Psoas muscle (tissue), 8 donors: ENCODE measurements at places on chromosomes 6 and 20.
A peak's percentile ranks its signal among the peaks of the same experiment; 100 is the strongest.

- no peaks in the 10 kb centered on the region for H3K4me1 ChIP-seq
- no peak for DNase-seq
- no peaks in the 10 kb centered on the region for H3K27me3 ChIP-seq
- no peaks in the 10 kb centered on the region for H3K36me3 ChIP-seq
- no peak overlapping the region for H3K27ac ChIP-seq
Observed at GRCh38 chr6:79895382-79896074, 51.8 kb downstream of the ELOVL4 start.

GRCh38 chr6:137403855-137404254 is 90.3 kb downstream of the OLIG3 start:
- no peaks in the 10 kb centered on the region for H3K27me3 ChIP-seq
- H3K4me3 ChIP-seq: no peak overlapping the region
- no peak for DNase-seq
- no peaks in the 10 kb centered on the region for H3K36me3 ChIP-seq
- no peak overlapping the region for H3K27ac ChIP-seq

GRCh38 chr6:123712831-123713230 is 76.1 kb upstream of the TRDN start:
- no peak overlapping the region for H3K27ac ChIP-seq
- H3K36me3 ChIP-seq: no peaks in the 10 kb centered on the region
- H3K4me1 ChIP-seq: peaks cover 6% of the 10 kb centered on the region
- H3K27me3 ChIP-seq: no peaks in the 10 kb centered on the region
- no peak overlapping the region for H3K4me3 ChIP-seq

GRCh38 chr6:146090474-146090873 is 61.6 kb downstream of the GRM1 start:
- H3K27ac ChIP-seq: no peak overlapping the region
- no peak overlapping the region for H3K4me3 ChIP-seq
- H3K4me1 ChIP-seq: no peaks in the 10 kb centered on the region
- H3K36me3 ChIP-seq: no peaks in the 10 kb centered on the region
- no peak for DNase-seq
- no peaks in the 10 kb centered on the region for H3K27me3 ChIP-seq

GRCh38 chr20:45970646-45971424 is 1.2 kb downstream of the ZNF335 start:
- H3K4me1 ChIP-seq: peaks cover 27% of the 10 kb centered on the region
- H3K27me3 ChIP-seq: no peaks in the 10 kb centered on the region
- peaks cover 36% of the 10 kb centered on the region for H3K36me3 ChIP-seq
- H3K27ac ChIP-seq: peak overlapping the region; percentile 97
- peak overlapping the region; percentile 93 for H3K4me3 ChIP-seq

- H3K4me1 ChIP-seq: no peaks in the 10 kb centered on the region
- no peaks in the 10 kb centered on the region for H3K36me3 ChIP-seq
- H3K27me3 ChIP-seq: no peaks in the 10 kb centered on the region
- DNase-seq: no peak
- H3K4me3 ChIP-seq: no peak overlapping the region
Observed at GRCh38 chr6:127102299-127102698, 16.2 kb upstream of the RSPO3 start.

GRCh38 chr6:137661601-137662000 is 167.4 kb upstream of the OLIG3 start:
- DNase-seq: no peak
- H3K4me1 ChIP-seq: no peaks in the 10 kb centered on the region
- no peaks in the 10 kb centered on the region for H3K27me3 ChIP-seq
- H3K27ac ChIP-seq: no peak overlapping the region

- DNase-seq: no peak
- no peak overlapping the region for H3K4me3 ChIP-seq
- peaks cover 8% of the 10 kb centered on the region for H3K36me3 ChIP-seq
- H3K27me3 ChIP-seq: no peaks in the 10 kb centered on the region
- no peak overlapping the region for H3K27ac ChIP-seq
Observed at GRCh38 chr6:159769470-159769869, 7.6 kb downstream of the ACAT2 start.

DNA sequence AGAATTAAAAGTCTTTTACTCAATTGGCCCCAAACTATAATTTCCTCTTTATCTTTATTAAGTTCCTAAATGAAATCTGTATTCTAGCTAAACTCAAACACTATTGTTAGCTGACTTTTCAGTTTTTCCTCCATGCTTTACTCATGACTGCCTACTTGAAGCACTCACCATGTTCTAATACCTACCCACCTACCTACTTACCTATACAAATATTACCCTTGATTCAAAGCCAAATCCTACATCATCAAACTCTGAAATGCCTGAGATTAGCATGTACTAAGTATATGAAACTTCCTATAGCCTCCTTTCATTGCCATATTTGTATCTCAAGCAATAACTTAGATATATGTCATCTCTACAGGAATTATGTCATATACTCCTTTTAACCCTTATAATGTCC is 259.7 kb downstream of the HDGFL1 start:
- H3K4me1 ChIP-seq: peaks cover 14% of the 10 kb centered on the region
- H3K27ac ChIP-seq: no peak overlapping the region
- no peaks in the 10 kb centered on the region for H3K27me3 ChIP-seq
- no peaks in the 10 kb centered on the region for H3K36me3 ChIP-seq
- no peak overlapping the region for H3K4me3 ChIP-seq

DNA sequence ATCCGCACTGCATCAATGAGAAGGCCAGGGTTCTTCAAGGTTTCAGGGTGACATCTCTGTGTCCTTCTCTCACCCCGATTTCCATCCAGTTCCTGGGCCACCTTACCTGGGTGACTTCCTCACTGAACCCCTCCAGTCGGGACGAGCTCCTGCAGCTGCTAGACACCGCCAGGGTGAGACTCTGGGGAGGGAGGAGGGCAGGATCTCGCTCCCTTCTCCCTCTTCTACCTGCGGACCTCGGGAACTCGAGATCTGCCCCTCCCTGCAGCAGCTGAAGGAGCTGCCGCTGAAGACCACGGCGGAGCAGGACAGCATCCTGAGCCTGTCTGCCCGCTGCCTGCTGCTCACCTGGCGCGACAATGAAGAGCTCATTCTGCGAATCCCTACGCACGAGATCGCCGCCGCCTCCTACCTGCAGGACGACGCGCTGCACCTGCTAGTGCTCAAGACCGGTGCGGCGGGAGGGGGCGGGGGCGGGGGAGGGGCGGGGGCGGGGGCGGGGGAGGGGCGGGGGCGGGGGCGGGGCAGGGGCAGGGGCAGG is 7.5 kb downstream of the CCM2L start:
- no peak for DNase-seq
- H3K27ac ChIP-seq: no peak overlapping the region
- no peaks in the 10 kb centered on the region for H3K36me3 ChIP-seq

GRCh38 chr6:152093711-152094110 is 286.2 kb downstream of the ESR1 start:
- no peaks in the 10 kb centered on the region for H3K27me3 ChIP-seq
- no peak for DNase-seq
- H3K27ac ChIP-seq: peak overlapping the region; percentile 36
- no peak overlapping the region for H3K4me3 ChIP-seq

DNA sequence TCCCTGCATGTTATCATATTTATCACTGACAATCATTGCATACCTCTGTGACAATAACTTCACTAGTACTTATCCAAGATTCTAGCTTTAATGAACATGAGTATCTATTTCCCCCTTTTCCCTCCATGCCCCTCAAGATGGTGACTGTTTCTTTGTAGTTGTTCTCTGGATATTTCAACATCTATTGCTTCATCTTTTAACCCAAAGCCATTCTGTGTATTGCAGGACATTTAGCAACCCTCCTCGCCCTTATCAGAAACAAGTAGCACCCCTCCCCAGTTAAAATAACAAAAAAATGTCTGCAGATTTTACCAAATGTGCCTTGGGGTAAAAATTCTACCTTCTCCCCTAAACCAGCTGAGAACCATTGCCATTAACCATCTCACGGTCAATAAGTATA is 979.8 kb upstream of the MANEA start:
- H3K27ac ChIP-seq: no peak overlapping the region
- no peaks in the 10 kb centered on the region for H3K4me1 ChIP-seq
- no peak overlapping the region for H3K4me3 ChIP-seq
- H3K36me3 ChIP-seq: no peaks in the 10 kb centered on the region

- no peak overlapping the region for H3K4me3 ChIP-seq
- peak; percentile 75 for DNase-seq
- H3K4me1 ChIP-seq: no peaks in the 10 kb centered on the region
- no peaks in the 10 kb centered on the region for H3K36me3 ChIP-seq
- no peaks in the 10 kb centered on the region for H3K27me3 ChIP-seq
- no peak overlapping the region for H3K27ac ChIP-seq
Observed at GRCh38 chr20:33933469-33933909, 60.2 kb upstream of the RALY start.
